Activated CD4-positive, alpha-beta T cell treated with anti-CD3 and anti-CD28 coated beads, Interleukin-2, Interleukin-6, amounts not matched to agents 100 ng/mL and 50 ng/mL, durations not matched to agents 16 hours and 8 hours (primary cell): ENCODE measurements at places on chromosomes 2 and 18.

DNA sequence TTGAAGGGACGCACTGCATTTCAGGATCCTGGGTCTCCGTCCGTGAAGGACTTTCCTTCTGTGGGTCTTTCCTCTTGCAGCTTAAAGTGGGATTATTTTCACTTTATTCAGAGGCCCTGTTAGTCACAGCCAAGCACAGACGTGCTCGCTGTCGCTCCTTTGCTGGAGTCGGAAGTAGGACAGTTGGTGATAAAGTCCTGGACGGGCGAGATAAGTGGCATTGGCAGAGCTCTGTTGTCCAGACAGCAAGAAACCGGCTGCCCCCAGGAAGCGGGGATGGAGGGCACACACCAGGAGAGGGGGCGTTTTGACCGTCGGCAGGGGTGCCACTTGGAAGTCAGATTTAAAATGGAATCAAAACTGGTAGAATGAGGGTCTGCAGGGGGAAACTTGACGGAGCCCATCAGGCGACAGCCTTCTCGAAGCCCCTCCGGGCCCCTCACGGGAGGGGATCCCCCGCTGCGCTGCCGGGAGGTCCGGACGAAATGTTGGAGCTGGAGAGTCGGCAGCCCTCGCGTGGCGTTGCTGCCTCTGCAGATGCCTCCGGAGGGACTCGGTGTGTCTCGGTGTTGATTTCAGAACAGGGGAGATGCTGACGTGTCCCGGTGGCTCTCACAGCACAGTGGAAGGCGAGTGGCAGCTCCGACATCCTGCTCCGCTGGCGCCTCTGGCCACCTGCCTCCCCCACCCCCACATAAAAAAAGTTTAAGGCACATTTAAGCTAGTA is 124.2 kb downstream of the NFATC1 start:
- peak; percentile 59 for DNase-seq

DNA sequence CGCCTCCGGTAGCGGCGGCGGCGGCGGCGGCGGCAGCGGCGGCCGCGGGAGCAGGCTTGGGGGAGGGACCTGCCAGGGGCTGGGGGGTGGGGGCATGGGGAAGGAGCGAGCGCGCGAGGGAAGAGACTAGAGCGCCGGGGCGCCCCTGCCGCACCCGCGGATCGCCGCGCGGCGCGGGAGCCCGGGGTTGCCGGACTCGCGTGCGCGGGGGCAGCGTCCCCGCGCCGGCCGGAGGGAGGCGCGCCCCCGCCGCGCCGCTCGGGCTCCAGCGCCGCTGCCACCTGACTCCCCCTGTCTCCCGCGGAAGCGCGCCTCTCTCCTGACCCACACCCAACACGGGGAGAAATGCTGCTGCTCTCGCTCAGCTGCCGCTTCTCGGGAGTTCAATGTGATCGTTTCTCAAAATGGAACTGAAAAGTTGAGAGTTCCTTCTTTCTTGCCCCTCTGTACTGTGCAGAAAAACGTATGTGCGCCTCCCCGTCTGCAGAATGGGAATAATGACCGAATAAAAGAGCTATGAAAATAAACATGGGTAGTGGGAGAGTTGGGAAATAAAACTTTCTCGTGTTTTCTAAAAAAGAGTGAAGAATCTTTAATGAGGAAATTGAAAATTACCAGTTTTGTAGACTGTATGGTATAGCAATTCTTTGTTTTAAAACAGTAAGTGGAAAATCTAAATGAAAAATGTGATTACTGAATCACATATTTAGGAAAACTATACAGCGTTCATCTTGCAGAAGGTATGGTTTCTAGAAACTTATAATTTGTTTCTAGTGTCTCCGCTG is 455 bp upstream of the TLK1 start:
- peak; percentile 81 for DNase-seq

DNA sequence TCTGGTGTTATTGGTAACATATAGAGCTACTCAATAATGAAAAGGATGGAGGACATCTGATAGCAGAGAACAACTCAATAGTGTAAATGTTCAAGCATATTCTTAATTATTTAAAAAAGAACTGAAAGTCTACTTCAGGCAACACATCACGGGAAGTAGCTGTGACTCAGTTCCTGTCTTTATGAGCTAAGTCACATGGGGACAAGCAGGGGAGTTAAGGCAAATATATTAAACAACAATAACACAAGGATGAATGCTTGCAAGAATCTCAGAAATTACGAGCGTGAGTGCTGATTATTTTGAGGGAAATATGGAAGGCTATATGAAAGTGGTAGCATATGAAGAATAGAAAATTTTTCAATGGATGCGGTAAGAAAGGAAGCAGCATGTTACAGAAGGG is 4.0 kb upstream of the HNMT start:
- DNase-seq, result no peak

DNA sequence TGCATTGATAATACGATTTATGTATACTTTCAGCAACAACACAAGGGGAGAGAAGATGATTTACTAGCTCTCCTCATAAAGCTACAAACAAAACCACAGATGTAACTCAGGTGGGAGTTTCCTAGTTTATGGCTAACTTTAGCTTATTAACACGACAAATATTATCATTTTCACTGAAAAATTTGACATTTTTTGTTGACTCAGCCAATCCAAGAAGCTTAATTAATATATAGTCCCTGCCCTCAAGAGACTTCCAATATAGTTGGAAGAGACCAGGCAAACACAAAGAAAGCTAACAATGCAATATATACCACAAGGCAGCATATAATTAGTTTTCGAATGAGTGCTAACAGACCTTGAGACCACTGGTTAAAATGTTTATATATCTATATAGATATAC is 775 bp downstream of the WDR12 start:
- no peak for DNase-seq

GRCh38 chr2:160139350-160139749 is 60.7 kb downstream of the ITGB6 start:
- no peak for DNase-seq

DNA sequence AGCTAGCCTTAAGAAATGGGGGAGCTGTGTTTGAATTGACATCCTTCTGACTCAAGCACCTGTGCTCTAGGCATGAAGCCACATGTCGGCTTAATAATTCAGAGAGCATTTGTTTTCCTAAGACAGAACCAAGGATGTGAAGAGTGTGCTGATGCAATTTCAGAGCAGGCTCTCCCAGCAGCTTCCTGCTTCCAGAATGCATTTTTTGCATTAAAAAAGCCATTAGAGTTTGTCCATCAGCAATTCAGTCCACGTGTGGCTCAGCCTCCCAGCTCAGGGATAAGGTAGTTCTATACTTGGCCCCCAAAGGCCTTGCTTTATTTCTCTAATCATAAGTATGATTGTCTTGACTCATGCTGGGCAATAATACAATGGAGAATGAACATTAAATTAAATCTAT is 37.7 kb downstream of the DOCK10 start:
- no peak for DNase-seq

- DNase-seq, result no peak
These were observed 1094.6 kb upstream of the CDH2 start for GRCh38 chr18:29271501-29271900.

- DNase-seq, result no peak
These were observed 80.2 kb downstream of the SLC8A1 start for GRCh38 chr2:40371525-40372282.

- DNase-seq, result no peak
These were observed 92.6 kb upstream of the KCNE4 start for GRCh38 chr2:222959358-222959757.

- no peak for DNase-seq
These were observed 10.9 kb downstream of the SERPINB12 start for GRCh38 chr18:63553081-63553480.

DNA sequence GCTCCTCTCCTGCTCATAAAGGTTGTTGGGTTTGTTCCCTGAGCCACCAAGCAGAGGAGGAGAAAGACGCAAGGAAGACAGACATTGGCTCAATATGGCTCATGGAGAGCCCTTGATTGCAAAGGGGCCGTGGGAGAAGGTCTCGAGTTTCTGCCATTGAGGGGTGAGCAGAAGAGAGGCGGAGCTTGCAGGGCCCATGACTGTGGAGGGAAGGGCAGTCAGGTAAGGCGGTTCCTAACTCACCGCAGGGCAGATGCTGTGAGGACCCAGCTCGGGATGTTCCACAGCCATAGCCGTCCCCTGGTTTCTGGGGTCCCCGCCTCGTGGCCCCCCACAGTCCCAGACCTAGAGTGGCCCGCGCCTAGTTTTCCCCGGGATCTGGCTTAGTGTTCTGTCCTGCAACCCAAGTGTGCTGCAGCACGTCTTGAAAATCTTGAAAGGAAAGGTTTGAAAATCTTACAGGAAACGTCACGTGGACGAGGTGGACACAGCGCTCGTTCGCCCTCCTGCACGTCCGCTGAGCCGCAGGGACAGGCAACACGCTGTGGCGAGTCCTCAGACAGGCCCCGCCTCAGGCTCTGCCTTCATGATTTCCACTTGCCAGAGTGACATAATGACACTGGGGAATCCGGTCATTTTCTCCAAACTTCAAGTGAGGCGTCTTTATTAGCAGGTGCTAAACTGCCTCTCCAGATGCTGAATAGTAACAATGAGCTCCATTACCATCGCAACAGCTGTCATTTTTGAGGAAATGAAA is 105.5 kb upstream of the HDAC4 start:
- no peak for DNase-seq

GRCh38 chr2:33476793-33477190 is 343 bp downstream of the RASGRP3 start:
- no peak for DNase-seq

- no peak for DNase-seq
These were observed 104.5 kb upstream of the CDH2 start for GRCh38 chr18:28281400-28281799.

- peak; percentile 21 for DNase-seq
These were observed 487.6 kb downstream of the METTL4 start for GRCh38 chr18:2083691-2084090.

DNA sequence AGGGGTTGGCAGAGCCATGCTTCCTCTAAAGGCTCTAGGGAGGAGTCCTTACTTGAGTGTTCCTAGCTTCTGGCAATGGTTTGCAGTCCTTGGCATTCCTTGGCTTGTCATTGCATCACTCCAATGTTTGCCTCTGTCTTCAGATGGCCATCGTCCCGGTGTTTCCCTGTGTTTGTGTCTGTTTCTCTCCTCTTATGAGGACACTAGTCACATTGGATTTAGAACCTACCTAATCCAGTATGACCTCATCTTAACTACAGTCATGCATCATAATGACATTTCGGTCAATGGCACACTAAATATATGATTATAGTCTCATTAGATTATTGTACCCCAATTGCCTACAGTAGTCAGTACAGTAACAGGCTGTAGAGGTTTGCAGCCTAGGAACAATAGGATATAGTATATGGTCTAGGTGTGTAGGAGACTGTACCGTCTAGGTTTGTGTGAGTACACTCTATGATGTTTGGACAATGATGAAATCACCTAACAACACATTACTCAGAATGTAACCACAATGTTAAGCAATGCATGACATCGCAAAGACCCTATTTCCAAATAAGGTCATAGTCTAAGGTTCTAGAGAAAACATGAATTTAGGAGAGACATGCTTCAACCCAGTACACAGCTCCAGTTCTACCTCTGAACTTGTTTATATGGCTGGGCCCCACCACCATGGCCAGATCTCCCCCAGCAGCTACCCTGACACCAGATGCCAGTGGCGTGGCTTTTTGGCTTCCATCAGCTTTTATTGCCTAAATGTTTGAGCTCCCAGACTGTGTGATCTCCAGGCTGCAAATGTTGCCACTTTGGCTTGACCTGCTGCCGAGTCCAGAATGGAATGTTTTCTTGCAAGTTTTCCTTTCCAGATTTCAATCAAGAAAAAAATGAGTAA is 22.1 kb downstream of the SRD5A2 start:
- no peak for DNase-seq

- DNase-seq, result no peak
These were observed 62.4 kb upstream of the MMADHC start for GRCh38 chr2:149650006-149650405.

DNA sequence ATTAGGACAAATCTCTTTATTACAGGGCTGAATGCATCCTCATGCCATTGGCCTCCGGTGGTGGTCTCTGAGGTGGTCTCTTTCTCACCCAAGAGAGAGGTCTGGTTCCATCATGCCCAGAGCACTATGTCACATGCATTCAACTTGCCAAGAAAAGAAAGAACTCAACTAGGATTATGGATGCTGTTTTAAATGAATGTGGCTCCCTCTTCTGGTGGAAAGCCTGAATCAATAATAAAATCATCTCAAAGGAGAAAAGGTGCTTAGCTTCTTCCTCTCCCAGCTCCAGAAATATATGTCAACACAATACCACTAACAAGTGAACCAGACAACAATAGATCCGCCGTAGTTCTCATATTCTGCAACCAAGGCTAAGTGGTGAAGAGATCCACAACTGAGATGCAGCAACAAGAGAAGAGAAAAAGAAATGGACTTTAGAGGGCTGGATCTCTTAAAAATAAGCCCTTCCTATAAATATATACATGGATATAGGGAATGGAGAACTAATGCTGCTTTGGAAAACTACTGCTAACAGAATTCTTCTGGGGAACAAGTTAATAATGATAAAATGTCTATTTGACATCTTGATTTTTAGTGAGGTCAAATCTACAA is 396.8 kb downstream of the NCKAP5 start:
- peak; percentile 28 for DNase-seq

- peak; percentile 57 for DNase-seq
These were observed 7.2 kb downstream of the MTHFD2 start for GRCh38 chr2:74205596-74205995.

GRCh38 chr2:29455200-29455860 is 340.1 kb downstream of the CLIP4 start:
- DNase-seq, result no peak

- DNase-seq, result no peak
These were observed 57.8 kb upstream of the ID2 start for GRCh38 chr2:8623958-8624591.

DNA sequence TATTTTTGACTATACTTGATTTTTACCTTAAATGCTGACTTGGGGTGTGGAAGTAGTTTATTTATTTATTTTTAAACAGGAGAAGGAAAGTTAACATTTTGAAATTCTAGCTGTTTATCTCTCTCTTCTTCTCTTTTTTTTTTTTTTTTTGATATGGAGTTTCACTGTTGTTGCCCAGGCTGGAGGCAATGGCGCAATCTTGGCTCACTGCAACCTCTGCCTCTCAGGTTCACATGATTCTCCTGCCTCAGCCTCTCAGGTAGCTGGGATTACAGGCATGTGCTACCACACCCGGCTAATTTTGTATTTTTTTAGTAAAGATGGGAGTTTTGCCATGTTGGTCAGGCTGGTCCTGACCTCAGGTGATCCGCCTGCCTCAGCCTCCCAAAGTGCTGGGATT is 11.1 kb downstream of the WDR43 start:
- DNase-seq, result no peak

GRCh38 chr2:60391230-60391629 is 162.2 kb downstream of the BCL11A start:
- no peak for DNase-seq

DNA sequence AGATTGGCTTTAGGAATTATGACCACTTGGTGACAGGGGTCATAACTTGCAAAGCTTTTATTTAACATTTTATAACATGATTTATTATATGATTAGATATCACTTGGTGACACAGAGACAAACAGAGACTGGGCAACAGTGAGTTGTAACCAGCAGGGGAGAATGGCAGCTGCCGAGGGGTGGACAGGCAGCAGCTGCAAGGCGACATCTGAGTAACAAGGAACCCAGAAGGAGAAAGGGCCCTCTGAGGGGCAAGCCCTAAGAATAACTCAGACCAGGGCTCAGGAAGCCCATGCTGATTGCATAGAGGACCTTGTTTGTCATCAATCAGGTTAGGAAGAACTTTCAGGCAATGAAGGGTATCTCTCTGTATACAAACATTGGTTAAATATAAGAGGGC is 339.9 kb upstream of the SOX11 start:
- DNase-seq, result no peak
